ENCODE measurements at places on chromosomes 6 and 20.

DNA sequence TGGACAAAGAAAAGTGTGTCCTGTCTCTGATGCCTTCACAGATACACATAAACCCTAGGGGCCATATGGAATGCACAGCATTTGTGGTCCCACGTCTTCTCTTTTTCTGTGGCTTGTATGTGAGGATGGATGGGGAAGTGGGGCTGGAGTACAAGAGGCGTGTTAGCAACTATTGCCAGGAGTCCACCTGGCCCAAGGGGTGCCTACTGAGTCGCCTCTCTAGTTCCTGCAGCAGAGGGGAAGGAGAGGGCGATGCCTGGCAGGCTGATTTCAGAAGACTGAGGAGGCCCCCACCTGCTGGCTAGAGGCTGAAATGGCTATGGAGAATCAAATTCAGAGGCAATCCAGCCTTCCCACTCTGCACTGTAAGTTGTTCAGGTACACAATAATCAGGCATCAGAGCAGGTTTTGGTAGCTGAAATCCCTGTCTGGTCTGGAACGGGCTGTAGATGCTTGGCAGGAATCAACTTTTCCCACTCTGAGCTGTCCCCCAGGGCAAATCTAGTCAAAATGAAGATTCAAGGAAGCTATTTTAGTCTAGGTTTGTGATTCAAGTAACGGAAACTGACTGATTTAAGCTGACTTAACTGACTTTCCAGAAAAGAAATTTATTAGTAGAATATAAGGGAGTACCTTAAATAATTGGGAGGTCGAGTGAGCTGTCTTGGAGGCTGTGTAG lies 14.9 kb upstream of the PPARD start:
- peak; percentile 81 for DNase-seq

- peak; percentile 28 for DNase-seq
These were observed 48.5 kb downstream of the FHL5 start for GRCh38 chr6:96611342-96611991.

DNA sequence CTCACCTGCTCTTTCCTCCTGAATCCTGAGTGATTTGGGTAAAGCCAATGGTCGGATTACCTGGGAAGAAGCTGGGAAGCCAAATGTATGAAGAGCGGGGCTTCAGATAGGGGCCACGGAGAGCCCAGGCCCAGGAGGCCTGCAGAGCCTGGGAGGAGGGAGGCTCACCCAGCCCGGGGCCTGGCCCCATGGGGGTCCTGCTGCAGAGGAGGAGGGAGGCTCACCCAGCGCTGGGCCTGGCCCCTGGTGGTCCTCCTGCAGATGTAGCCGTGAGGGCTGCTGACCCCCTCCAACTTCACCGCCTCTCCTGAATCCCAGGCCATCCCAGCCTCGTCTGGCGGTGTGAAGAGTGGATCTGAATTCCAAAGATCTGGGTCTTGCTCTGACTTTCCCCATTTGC lies 368.4 kb downstream of the THBS2 start:
- no peak for DNase-seq

- no peak for DNase-seq
These were observed 139.1 kb upstream of the KCNG1 start for GRCh38 chr20:51162015-51162414.

GRCh38 chr6:24910961-24911725 lies 24.6 kb downstream of the RIPOR2 start:
- peak; percentile 48 for DNase-seq

DNA sequence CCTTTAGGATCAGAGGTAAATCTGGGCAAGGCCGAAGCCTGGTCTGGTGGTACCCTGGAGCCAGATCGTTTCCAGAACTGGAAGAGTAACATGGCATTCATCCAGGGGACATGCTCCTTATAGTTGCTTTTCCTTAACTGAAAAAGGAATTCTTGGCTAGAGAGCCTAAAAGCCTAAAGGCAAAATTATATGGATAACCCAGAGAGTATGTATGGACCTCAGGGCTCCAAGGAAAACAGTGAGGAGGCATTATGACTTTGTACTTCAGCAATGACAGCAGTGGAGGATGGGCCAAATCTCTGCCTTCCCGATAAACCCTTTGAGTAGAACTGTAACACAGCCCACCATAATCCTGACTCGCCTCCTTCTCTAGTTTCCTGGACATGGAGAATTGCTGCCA lies 29.3 kb downstream of the ARHGAP18 start:
- DNase-seq, result no peak

DNA sequence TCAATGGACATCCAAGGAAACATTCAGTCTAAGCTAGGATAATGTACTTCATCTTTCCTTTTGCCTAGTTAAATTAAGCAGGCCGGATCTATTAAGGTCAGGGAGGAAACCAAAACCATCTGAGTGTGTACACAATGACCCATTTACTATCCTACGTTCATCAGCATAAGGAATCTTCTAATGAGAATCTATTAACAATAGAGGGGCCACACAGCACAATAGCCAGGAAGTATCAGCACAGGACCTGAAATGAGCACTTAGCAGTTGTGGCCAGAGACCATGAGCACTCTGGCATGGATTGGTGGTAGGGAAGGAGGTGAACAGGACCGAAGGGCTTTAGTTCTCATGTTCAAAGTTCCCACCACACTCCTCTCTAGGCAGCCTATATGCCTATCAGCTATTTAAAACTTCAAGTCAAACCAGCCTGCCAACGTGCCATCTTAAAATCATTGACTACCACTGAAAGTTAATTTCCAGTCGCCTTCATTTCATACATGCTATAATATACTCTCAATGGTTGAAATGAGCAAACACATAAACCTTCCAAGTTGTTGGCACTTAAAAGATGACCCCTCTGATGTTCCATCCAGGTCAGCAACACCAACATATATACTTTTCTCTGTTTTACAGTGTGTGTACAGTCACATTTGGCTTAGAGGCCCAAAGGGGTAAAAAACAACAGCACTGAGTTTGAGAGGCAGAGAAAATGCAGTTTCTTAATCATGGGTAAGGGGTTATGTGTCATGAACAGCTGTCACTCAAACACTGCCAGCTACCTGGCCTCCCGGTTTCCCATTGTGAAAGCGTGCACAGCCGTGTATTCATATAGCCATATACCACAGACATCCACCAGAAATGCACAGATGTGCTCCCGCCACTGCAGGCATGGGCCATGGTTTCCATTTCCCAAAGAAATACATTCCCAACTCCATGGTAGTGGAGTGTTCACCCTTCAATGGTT lies 184.3 kb downstream of the TBXT start:
- DNase-seq, result no peak

DNA sequence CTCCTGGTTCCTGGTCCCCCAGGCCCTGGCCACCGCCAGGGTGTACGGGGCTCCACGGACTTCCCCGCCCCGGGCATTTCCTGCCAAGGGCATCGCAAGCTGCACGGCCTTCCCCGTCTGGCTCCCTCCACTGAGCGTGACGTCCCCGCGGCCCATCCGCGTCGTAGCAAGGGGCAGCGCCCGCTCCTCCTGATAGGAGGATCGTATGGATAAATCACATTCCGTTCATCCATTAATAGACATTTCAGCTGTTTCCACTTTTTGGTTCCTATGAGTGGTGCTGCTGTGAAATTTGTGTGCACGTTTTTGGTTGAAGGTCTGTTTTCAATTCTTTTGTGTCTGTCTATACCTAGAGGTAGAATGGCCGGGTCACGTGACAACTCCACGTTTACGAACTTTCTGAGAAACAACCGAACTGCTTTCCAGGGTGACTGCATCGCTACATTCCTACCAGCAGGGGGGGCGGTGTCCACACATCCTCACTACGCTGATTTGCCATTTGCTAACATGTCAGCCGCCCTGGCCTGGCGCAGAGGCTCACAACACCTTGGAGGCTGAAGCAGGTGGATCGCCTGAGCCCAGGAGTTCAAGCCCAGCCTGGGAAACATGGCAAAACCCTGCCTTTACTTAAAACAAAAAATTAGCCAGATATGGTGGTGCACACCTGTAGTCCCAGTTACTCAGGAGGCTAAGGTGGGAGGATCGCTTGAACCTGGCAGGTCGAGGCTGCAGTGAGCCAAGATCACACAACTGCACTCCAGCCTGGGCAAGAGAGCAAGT lies 37.7 kb downstream of the KCNQ2 start:
- DNase-seq, result peak; percentile 88

- no peak for DNase-seq
These were observed 457.1 kb downstream of the HACE1 start for GRCh38 chr6:104402572-104402971.

DNA sequence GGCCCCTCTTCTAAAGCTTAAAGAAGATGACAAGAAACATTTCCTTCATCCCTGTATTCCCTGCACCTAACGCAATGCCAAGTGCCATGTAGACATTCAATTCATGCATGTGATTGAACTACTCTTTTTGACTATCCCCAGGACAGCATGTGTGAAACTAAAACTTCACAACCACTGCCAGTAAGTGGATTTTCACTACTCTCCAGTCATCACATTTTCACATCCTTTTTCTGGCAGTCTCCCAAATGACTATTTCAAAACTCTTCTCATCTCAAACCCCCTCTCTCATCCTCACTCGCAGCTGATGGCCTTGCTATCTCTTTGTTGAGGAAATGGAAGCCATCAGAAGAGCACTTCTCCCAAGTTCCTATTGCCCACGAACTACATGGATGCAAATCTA lies 122.6 kb downstream of the OPRM1 start:
- peak; percentile 49 for DNase-seq

DNA sequence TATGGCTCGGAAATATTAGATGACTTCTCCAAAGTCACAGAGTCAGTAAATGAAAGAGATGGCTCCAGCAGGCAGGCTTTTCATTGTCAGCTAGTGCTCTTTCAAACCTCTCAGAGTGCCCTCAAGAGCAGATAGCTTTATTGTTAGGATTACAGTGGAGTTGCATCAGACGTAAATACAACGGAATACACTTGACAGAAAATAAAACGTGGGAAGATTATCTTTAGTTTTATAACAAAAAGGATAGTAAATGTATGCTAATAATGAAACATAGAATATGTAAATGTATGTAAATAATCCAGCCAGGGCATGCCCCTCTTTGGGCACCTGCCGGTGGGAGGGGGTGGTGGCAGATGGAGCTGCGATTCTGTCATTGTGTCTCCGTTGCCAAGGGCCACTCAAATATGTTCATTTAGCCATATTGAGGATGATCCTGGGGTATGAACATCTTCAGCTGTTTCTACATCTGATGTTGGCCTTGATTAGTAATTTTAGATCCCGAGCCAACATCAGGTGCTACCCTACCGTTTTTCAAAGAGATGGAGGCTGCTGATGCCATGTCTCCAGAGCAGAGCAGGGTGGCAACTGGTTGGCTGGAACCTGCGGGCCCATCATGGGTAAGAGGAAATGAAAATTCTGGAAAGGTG lies 358.3 kb upstream of the SULF2 start:
- no peak for DNase-seq

DNA sequence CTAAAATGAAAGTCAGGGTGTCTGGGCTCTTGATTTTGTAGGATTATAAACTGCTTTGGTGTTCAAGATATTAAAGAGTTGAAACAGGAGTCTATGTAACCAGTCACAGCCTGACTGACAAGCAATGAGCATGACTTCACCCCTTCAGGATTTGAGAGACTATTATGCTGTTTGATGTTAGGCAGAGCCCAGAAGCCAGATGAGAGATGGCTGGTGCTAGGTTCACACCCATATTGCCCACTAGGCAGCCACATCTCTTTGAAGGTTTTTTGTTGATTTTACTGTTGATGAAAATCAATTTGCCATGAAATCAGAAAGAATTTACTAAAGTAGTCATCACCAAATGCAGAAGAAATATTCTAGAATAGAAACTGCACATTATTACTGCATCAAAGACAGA lies 243.6 kb downstream of the KHDRBS2 start:
- DNase-seq, result no peak

GRCh38 chr6:101534386-101534785 lies 140.9 kb downstream of the GRIK2 start:
- DNase-seq, result no peak

DNA sequence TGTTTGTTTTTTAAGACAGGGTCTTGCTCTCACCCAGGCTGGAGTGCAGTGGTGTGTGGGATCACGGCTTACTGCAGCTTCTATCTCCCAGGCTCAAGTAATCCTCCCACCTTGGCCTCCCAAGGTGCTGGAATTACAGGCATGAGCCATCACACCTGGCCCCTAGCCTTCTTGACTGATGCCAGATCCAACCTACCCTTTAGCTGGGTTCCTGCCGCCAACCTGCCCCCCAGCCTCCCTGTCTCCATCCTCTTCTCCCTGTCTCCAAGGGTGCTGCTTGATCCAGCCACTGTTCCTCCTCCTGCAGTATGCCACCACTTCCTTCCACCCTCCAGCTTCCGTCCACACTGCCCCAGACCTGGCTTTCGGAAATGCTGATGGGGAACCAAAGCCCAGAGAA lies 3.2 kb upstream of the C20orf144 start:
- DNase-seq, result no peak

DNA sequence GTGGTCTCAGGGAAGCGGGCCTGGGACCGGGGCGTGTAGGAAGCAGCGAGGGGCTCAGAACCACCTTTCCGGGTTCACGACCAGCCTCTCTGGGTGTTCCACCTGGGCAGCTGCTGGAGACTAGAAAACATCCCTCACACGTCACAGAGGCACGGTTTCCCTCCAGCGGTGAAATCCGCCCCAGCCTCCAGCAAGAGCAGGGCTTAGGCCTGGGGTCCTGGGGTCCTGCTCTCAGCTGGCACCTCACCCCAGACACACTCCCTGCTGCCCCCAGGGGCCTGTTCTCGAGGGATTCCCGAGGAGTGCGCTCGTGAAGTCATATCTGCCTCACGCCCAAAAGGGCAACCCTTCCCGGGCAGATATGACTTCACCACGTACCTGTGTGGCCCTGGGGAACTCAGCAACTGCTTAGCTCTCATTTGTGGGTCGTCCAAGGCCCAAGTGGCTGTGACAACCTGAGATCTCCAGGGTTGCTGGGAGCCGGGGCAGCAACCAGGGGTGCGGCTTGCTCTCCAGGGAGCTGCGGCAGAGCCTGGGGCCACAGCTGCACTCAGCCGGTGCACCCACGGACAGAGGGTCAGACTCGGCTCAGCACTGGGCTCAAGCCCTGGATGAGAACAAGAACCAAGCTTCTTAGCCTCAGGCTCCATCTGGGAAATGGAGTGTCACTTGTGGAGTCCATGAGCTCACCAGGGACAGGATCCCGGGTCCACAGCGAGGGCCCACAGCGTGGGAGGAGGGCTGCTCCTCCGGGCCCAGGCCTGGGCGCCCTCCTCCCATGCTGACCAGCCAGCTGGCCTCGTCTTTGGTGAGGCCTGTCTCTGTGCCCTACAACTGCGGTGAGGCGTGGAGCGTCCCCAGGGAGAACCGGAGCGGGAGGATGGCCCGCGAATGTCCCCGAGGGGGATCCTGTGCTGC lies 661 bp downstream of the FNDC11 start:
- DNase-seq, result no peak

DNA sequence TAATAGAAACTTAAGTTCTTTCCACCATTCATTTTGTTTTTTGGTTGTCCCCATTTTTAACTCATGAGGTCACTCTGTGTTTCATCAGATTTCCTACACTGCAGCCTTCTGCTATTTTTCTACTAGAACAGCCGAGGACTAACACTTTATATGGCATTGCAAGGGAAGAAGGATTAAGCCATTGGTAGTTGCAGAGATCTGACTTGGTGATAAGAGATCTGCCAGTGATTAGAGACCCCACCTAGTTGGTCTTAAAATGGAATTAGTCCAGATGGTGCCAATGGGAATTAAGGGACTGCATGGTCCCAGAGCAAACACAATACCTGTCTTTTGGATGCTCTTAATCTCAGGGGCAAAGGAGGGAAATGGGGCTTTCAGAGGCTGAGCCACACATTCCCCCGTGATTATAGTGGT lies 125.5 kb upstream of the TMEM170B start:
- no peak for DNase-seq

- no peak for DNase-seq
These were observed 17.5 kb upstream of the KCNK16 start for GRCh38 chr6:39339868-39340550.

- DNase-seq, result peak; percentile 20
These were observed 58.0 kb upstream of the AHI1 start for GRCh38 chr6:135555550-135555949.

Data from GM10248 (cell line).